ENCODE measurements at places on chromosomes 2 and 18. TPM values are rescaled to one million over a fixed set of nuclear protein-coding genes. Genes with fewer than 3 reads are reported as not detected.
A peak's percentile ranks its signal among the peaks of the same experiment; 100 is the strongest.

DNA sequence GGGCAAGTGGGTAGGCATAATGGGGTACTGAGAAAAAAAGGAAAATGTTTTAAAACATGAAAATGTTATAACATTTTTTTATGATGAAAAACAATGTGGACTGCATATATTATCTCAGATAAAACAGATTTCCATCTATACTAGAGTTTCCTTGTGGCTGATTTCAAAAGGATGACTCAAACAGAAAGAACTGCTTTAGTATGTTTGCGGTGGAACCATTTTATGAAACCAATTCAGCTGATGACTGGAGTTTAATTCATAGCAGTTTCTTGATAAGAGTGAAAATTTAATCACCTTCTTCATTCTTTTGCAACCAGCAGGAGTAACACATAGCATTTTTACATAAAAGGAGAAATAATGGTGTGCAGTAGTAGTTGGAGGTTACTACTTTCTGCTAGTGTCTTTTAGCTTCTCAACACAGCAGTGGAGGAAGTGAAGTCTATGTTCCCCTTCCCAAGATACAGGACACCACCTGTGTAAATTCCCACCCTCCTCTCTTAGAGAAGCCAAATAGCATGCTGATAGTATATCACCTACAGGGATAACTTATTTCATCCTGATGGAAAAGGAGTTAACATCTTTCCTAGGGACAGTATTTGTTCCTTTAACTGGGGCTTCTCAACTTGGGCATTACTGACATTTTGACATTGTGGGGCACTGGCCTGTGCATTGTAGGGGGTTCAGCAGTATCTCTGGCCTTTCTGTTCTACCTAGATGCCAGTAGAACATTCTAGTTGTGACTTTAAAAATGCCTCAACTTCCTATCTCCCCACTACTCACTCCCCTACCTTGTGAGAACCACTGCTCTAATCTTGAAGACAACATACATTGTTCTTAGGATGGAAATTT, 29.9 kb downstream of the PELI1 start:
- no peaks in the 10 kb centered on the region for H3K27me3 ChIP-seq
- DNase-seq = no peak
- no peak overlapping the region for H3K4me3 ChIP-seq
- peak overlapping the region; percentile 76 for H3K27ac ChIP-seq
- no peaks in the 10 kb centered on the region for H3K36me3 ChIP-seq

GRCh38 chr2:157769856-157770255, 106.3 kb downstream of the ACVR1 start:
- no peak overlapping the region for H3K4me3 ChIP-seq
- DNase-seq = no peak
- no peaks in the 10 kb centered on the region for H3K4me1 ChIP-seq
- no peaks in the 10 kb centered on the region for H3K27me3 ChIP-seq

GRCh38 chr18:47720741-47721140, 209.7 kb downstream of the SMAD2 start:
- peaks cover 19% of the 10 kb centered on the region for H3K4me1 ChIP-seq
- no peak for DNase-seq
- no peaks in the 10 kb centered on the region for H3K27me3 ChIP-seq
- no peak overlapping the region for H3K27ac ChIP-seq
- H3K36me3 ChIP-seq = no peaks in the 10 kb centered on the region

PLCD4 gene
- 0.20 TPM for total RNA-seq

SETBP1 gene
- 33.6 TPM for total RNA-seq

MAPRE3 gene
- 16.8 TPM for total RNA-seq

GRCh38 chr2:234249873-234250272, 199.4 kb downstream of the SPP2 start:
- DNase-seq = no peak
- no peaks in the 10 kb centered on the region for H3K4me1 ChIP-seq
- no peaks in the 10 kb centered on the region for H3K36me3 ChIP-seq
- H3K4me3 ChIP-seq = no peak overlapping the region
- no peak overlapping the region for H3K27ac ChIP-seq
- H3K27me3 ChIP-seq = peaks cover 3% of the 10 kb centered on the region

Measured in transverse colon (tissue), 4 donors.